ENCODE measurements at places on chromosomes 7 and 10. TPM values are rescaled to one million over a fixed set of nuclear protein-coding genes. Genes with fewer than 3 reads are reported as not detected.

DNA sequence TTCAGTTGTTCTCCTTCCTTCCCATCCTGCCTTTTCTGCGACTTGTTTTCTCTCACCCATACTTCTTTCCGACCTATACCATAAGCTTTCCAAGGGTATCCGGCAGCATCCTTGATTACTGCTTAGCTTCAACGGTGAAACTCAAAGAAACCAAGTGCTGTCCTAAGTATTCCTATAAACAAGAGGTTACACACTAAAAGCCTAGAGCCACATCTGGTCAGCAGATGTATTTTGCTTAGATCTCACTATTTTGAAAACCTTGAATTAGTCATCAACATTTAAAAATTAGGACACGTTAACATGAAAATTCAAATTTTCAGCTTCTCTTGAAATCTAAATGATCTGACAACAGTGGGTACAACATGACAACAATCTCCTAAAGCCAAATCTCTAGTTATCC, 20.0 kb downstream of the ARHGAP21 start:
- DNase-seq = no peak

DNA sequence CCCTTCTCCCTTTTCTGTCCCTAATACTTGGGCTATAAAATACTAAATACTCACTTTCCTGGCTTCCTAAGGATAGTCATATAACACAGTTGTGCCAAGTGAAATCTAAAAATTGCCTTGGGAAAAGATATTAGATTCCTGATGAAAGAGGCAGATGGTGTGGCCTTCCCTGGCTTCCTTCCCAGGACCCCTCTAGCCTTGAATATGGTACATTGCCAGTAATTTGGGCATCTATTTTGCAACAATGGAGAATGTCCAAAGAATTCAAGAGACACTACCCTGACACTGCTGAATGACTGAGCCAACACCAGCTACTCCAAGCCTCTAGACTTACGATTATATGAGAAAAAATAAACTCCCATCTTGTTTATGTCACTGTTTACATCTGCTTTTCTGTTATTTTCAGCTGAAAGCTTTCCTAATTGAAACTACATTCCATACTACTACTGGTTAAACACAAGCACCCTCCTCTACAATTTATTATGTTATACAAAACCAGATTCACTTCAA, 17.9 kb downstream of the COPG2 start:
- DNase-seq = no peak

DNA sequence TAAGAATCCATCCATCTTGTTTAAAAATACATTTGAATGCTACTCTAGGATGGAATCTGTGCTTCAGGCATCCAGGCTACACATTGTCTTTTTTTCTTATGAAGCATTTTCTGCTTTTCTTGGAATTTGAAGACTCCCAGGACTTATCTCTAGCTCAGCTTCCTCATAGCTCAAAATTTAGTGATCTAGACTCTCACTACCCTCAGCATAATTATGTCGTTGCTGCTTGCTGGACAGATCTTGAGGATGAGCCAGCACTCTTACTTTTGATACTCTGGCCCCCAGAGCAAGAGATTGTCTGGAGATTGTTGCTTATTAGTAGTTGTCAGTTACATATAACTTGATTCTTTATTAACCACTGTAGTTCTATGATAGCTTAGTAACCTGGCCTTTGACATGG, 83.3 kb upstream of the FGL2 start:
- no peak for DNase-seq

Gene RASSF4
- polyA plus RNA-seq = 45.4 TPM

Gene FAM241B
- 5.6 TPM for polyA plus RNA-seq

- DNase-seq = no peak
Observed at GRCh38 chr10:76558586-76558985, 1079.0 kb downstream of the KCNMA1 start.

DNA sequence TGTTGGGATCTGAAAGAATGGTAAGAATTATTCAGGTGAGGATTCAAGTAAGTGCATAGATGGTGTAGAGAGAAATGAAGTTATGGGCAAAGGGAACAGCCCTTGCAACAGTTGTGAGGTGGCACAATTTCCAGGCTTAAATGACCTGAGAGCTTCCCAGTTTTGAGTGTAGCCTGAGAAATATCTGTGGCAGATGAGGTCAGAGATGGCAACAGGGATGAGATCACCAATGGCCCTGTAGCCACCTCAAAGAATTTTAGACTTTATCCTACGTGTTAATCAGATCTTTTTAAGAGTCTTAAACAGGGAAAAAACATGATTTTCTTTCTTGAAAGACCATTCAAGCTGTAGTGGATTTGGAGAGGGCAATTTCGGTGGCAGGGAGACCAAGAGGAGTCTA, 1.9 kb upstream of the NRF1 start:
- DNase-seq = no peak

DNA sequence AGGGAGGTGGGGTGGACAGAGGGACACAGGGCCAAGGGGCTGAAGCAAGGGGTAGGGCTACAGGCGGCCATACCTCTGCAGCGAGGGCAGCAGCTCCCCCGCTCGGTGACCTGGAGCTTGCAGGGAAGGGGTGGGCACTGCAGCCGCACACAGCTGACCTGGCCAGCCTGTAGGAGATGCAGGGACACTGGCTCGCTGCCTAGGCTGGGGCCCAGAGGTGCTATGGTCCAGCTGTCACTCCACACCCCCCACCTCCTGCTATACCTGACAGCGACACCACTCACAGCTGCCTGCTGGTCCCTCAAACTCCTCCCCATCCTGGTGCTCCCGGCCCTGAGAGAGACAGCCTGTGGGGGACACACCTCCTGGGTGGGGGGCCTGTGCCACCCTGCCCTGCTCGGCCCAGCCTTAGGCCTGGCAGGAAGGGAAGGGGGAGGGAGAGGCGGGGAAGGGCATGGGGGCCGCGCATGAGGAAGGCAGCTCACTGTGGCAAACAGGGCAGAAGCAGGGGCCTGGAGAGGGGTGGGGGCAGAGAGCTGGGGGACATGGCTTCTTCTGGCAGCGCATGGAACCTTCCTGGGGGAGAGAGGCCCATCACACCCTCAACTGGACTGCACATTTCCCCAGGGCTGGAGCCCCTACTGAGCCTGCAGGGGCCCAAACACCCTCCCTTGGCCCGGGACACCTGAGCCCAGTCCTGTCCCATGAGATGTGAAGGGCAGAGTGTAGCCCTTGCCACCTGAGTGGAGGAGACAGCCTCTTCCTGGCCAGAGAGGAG, 23.9 kb downstream of the ATP6V1F start:
- peak; percentile 55 for DNase-seq

- DNase-seq = no peak
Observed at GRCh38 chr10:92688573-92688926, 1.2 kb upstream of the HHEX start.

DNA sequence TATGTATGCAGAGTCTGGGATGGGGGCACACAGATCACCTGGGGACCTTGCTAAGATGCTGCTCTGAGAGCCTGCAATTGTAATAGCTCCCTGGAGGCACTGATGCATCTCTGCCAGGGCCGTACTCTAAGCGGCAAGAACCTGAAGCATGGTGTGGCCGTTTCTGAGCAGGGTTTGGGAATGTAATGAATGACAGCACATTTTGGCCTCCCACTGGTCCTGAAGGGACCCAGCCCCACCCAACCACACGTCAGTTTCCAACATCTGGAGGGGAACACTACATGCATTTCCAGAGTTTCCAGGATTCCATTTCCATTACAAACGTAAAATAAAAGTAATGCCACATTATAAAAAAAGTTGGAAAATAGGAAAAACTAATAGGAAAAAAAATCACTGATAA, 14.0 kb downstream of the ZCCHC24 start:
- DNase-seq = peak; percentile 47

DNA sequence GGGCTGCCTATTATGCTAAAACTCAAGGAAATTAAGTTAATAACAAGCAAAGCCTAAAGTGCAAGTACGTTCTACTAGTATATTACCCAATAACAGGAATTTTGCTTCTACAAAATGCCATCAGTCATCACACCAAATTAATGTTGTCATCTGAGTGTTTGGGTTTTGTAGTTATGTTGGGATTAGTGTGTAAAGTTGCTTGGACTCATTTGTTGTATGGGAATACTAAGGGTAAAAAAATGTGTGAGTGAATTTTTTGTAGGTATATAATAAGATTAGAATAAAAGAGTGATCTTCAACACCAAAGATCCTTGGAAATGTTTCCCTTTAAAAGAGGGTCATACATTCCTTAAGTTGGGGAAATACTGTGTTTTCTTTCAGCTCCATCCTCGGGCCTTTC, 38.6 kb downstream of the NRP1 start:
- DNase-seq = no peak

- no peak for DNase-seq
Observed at GRCh38 chr7:94642838-94643653, 12.9 kb downstream of the SGCE start.

DNA sequence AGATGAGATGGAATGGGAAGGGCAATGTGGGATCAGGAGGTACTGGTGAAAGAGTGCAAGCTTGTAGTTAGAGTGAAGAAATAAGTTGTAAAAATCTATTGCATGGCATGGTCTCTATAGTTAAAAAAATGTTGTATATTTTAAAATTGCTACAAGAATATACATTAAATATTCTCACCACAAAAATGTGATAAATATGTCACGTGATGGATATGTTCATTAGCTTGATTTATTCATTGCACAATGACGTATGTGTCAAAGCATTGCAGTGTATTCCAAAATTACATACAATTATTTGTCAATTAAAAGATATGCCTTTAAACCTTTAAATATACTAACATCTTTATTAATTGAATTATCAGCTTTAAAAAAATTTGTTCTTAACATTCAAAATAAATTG, 1607.1 kb downstream of the REEP3 start:
- no peak for DNase-seq

DNA sequence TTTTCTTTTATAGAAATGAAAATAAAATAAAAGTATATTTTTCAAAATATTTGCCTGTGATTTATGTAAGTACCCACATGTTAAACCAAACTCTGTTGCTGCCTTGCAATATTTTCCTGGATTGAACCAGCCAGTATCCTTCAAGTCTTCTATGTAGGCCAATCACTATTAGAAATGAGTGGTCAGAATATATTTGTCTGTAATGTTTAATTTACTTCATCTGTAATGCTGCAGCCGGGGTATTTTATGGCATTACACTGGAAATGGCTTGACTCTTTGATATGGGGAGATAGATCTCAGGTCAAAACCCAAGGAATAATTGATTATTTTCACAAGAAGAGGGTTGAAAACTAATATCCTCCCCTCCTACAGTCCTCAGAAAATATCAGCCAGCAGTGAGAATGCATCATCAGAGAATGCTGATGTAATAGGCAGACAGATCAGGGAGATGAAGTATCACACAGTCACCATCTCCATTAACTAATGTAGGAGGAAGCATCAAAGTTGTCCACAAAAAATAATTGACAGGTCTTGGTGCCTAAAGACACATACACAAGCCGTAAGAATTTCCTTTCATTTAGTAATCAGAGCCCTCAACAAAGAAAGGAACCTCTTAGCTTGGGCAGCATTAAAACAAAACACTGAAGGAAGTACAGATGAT, 82.5 kb downstream of the VWDE start:
- DNase-seq = no peak

DNA sequence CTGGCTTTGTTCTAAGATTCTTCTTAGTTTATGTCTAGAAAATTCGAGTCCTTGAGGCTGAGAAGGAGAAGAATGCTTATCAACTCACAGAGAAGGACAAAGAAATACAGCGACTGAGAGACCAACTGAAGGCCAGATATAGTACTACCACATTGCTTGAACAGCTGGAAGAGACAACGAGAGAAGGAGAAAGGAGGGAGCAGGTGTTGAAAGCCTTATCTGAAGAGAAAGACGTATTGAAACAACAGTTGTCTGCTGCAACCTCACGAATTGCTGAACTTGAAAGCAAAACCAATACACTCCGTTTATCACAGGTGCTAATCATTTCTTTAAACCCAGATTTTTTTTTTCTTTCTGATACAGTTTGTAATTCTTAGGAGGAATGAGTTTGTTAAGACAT, 6.7 kb downstream of the CEP55 start:
- no peak for DNase-seq

Gene FAM13C
- 3.4 TPM for polyA plus RNA-seq

- no peak for DNase-seq
Observed at GRCh38 chr10:20747782-20748181, 149.3 kb downstream of the NEBL start.

DNA sequence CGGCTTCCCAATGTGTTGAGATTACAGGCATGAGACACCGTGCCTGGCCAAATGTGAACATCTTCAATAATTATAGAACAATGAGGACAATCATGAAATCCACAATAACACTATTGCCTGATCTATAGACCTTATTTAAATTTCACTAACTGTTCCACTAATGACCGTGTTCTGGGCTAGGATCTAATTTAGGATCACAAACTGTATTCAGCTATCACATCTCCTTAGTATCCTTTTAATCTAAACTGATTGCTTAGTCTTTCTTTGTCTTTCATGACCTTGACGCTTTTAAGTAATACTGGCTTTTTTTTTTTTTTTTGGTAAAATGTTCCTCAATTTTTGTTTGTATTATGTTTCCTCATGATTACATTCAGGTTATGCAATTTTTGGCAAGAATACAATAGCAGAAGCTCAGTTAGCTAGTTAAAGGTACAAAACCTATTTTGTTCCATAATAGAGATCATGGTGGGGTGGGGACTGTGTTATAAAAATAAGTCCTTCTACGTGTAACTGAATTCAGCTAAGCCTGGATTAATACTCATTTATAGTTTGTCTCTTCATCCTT, 158.4 kb downstream of the AOAH start:
- DNase-seq = no peak

Gene SLIT1
- 0.16 TPM for polyA plus RNA-seq

GRCh38 chr7:301291-302053, 11.5 kb downstream of the FOXL3 start:
- no peak for DNase-seq

DNA sequence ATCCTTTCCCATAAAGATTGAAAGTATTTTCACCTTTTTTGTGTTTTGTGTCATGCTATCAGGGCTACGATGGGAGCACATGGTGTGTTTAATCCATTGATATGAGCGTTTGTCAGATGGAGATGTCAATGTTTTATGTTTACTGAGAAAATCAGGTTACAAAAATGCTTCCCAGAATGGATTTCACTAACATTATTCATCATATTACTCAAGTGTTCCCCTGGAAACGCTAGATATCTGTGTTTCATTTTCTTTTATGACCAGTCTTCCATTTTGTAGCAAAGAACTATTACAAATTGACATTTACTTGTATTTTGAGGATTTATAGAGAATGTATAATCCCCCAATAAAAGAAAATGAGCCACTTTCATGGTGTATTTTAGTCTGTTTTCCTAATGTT, 293.5 kb upstream of the AKR1E2 start:
- DNase-seq = no peak

- no peak for DNase-seq
Observed at GRCh38 chr7:148558914-148559313, 31.7 kb upstream of the C7orf33 start.

Gene CD36
- 570 TPM for polyA plus RNA-seq

- no peak for DNase-seq
Observed at GRCh38 chr10:6402349-6402709, 177.7 kb downstream of the PRKCQ start.

Gene PRKAR2B
- polyA plus RNA-seq = 32.3 TPM

DNA sequence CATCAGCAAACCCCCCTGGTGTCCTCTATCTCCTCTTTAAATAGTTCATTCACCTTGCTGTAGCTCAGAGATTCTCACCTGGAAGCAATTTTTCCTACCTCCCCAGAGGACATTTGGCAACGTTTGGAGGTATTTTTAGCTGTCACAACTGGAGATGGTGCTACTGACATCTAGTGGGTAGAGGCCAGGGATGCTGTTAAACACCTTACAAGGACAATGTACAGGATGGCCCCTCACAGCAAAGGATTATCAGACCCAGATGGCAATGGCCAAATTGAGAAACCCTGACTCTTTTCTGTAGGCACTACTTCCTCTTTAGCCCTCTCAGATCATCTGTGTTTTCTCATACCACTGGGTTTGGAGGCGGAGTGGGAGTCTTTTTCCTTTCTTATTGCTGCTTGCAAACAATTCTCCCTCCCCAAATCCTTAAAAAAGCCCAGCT, 13.2 kb upstream of the TRA2A start:
- DNase-seq = no peak

Measured in right cardiac atrium (tissue), 5 donors.